ENCODE measurements at places on chromosomes 7 and 10.

- no peak for DNase-seq
These were observed 350.3 kb downstream of the GALNT17 start for GRCh38 chr7:71482284-71482683.

GRCh38 chr7:16803881-16804673 lies 722 bp downstream of the AGR2 start:
- DNase-seq = no peak

DNA sequence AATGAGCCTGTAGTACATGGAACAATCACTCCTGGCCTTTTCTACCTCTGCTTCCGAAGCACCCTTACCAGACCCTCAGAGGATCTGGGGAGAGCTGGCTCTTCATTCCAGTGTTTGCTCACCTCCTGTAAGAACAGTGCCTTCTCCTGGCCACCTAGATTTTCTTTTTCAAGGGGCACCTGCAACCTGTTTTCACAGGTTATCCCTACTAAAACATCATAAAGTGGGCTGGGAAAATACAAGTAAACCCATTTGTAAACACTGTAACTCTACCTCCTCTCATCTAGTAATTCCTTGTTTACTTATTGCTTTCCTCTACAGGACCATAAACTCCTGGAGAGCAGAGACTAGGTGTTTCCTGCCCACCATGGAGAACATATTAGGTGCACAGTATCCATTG lies 1.1 kb downstream of the PIK3AP1 start:
- DNase-seq = no peak

DNA sequence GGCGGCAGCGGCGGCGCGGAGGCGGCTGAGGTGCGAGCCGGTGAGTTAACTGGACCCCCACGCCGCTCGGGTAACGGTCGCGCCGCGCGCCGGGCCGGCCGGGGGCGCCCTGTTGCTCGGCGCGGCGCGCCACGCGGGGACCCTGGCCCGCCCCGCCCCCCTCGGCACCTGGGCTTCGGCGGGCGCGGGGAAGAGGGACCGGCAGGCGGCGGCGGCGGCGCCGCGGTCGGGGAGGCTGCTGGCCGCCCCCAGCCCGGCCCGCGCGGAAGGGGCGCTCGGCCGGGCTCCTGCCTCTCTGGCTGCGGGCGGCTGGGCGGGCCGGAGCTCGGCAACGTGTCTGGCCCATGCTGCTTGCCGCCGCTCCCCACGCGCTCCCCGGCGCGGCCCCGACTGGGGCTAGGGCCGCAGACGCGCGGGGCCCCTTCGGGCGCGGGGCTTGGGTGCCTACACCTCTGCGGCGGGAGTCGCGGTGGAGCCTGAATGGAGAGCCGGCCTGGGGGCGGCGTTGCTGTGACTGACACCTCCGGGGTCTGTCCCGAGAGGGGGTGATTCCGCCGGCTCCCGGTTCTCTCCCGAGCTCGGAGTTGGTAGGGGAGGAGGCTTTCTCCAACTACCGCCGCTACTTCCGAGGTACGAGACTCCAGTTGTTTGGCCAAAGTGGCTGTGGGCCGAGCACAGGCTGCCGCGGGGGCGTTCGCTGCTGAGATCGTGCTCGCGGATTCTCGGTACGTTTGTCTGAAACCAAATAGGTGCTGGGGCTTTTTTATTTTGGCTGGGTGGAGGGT lies 494 bp downstream of the PALS2 start:
- DNase-seq = peak; percentile 55

DNA sequence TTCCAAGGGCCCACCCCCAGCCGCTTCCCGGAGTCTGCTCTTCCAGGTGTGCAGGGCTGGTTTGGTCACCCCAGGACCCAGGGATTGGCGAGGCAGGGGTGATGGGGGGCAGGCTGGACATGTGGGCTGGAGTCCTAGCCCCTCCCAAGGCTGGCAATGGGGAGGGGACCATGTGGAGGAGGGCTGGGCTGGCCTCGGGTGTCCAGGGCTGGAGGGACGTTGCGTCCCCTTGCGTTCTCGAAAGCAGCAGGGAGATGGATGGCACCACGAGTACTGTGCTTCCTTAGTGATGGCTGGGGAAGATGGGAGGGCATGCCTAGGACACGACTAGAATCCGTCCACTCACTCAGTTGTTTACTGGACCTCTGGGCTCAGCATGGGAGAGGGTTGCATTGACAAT lies 532.5 kb upstream of the FOXK1 start:
- no peak for DNase-seq

GRCh38 chr10:98572594-98572993 lies 125.9 kb upstream of the HPS1 start:
- no peak for DNase-seq
